CD4-positive, alpha-beta T cell treated with Interleukin-4 for 1 hour (primary cell): ENCODE measurements at places on chromosomes 16 and 17.
A peak's percentile ranks its signal among the peaks of the same experiment; 100 is the strongest.

DNA sequence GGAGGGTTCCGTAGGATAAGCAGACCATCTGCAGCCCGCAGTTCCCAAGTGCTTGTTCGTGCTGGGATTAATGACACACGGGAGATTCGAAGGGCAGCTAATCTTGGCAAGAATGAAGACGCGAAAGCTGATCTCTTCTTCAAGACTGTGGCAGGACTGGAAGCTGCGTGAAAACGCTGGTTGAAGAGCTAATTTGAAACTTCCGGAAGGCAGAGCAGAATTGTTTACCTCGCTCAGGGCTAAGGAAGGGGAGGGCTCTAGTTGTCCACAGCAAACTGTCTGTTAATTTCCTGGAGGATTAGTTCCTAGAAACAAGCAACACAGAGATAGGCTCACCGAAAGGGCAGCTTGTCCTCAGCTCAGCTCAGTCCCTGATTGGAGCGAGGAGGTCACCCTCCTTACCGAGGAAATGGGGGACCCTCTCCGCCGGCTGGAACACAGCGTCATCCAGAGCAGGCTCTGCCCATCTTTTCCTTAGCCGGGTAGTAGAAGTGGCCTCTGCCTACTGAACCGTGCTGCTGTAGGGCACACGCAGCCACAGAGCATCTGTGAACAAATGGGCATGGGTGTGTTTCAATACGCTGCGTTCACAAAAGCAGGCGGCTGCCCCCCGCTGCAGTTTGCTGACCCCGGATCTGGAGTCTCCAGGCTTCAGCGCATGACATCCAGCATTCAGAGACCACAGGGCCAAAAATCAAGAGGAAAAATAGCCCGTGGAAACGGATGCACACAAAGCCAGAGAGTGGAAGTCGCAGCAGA lies 16.7 kb upstream of the BAIAP2 start:
- DNase-seq = peak; percentile 55

DNA sequence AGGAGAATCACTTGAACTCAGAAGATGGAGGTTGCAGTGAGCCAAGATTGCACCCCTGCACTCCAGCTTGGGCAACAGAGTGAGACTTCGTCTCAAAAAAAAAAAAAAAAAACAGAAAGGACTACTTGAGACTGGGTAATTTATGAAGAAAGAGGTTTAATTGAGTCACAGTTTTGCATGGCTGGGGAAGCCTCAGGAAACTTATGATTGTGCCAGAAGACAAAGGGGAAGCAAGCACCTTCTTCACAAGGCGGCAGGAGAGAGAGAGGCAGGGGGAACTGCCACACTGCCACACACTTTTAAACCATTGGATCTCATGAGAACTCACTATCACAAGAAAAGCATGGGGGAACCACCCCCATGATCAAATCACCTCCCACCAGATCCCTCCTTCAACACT lies 9.0 kb upstream of the MILR1 start:
- DNase-seq = no peak

DNA sequence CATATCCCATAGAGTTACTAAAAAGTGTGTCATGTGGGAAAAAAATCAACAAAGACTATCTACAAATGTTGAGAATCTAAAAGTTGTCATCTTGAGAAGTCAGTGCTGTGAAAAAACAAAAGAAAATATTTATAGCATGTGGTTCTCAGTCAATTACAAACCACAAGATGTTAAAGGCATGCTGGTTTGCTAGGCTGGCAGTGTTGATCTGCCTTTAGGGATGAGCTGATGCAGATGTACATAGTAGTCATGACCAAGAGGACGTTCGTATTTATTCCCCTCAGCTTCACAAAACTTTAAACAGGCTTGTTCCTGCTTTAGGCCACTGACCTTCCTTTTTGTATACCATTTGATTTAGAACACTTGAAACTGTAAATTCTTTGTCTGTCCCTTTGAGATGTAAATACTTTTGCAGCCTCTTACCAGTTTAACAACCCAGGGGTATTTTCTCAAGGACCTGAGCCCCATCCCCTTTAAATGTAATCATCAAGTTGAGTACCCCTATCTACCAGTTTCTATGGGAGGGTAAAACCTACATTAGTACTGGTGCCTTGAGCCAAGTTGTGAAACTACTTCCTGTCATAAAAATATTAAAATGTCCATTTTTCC lies 446.6 kb downstream of the KCNJ18 start:
- no peak for DNase-seq

- no peak for DNase-seq
These were observed 4.0 kb downstream of the CD300H start for GRCh38 chr17:74563358-74563757.

- no peak for DNase-seq
These were observed 107.9 kb downstream of the SNX29 start for GRCh38 chr16:12084436-12084835.

DNA sequence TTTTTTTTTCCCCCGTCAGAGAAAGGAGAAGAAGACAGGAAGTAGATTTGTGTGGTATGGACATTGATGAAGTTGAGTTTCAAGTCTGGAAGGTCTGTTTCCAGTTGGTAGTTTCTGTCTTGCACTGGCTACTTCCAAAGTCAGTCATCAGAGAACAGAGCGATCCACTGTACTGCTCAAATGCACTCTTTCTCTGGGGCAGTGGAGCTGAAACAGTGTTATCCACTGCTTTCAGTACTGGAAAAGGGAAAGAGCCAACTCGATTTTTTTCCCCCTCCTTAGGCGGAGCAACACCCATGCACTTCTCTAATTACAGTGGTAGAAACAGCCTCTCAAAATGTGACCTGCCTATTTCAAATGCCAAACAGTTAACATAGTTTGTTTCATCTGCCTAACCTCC lies 7.4 kb downstream of the PRKCA start:
- DNase-seq = no peak

- DNase-seq = no peak
These were observed 452.7 kb downstream of the TMEM114 start for GRCh38 chr16:8137606-8138005.

GRCh38 chr16:27498031-27498825 lies 51.5 kb downstream of the GTF3C1 start:
- no peak for DNase-seq

DNA sequence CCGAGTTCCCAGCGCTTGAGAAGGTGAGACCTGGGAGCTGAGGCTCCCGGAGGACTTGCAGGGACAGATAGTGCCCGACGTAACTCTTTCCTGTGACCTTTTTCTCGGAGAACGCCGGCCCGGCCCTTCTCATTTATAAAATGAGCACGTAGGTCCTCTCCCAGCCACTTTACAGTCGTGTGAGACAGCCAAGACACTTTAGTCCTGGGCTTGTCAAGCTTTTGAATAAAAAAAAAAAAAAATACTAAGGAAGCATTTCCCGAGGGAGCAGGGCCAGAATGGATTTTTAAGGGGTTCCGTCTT lies 241 bp downstream of the DRC3 start:
- no peak for DNase-seq

- DNase-seq = no peak
These were observed 167.1 kb downstream of the BANP start for GRCh38 chr16:88118376-88118775.

DNA sequence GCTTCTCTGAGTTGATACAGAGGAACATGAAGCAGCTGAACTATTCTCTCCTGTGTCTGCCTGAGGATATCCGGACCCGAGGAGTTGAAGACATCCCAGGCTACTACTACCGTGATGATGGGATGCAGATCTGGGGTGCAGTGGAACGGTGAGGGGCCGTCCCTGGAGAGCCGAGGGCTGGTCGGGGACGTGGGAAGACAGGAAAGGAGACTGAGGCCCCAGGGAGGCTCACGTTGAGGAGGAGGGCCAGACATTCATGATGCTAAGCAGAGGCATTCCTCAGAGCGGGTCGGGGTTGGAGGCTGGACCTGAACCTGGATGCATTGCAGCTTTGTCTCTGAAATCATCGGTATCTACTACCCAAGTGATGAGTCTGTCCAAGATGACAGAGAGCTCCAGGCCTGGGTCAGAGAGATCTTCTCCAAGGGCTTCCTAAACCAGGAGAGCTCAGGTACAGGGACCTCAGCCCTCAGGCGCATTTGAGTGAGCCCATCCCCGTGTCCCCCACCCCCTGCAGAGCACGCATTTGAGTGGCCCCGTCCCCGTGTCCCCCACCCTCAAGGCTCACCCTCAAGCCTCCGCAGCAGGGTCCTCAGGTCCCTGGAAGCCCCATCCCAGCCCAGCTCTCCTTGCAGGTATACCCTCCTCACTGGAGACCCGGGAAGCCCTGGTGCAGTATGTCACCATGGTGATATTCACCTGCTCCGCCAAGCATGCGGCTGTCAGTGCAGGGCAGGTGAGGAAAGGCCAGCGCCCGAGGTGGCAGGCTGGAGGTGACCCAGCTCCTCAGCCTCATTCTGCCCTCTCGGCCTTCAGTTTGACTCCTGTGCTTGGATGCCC lies 8.3 kb downstream of the ALOX15B start:
- DNase-seq = no peak

DNA sequence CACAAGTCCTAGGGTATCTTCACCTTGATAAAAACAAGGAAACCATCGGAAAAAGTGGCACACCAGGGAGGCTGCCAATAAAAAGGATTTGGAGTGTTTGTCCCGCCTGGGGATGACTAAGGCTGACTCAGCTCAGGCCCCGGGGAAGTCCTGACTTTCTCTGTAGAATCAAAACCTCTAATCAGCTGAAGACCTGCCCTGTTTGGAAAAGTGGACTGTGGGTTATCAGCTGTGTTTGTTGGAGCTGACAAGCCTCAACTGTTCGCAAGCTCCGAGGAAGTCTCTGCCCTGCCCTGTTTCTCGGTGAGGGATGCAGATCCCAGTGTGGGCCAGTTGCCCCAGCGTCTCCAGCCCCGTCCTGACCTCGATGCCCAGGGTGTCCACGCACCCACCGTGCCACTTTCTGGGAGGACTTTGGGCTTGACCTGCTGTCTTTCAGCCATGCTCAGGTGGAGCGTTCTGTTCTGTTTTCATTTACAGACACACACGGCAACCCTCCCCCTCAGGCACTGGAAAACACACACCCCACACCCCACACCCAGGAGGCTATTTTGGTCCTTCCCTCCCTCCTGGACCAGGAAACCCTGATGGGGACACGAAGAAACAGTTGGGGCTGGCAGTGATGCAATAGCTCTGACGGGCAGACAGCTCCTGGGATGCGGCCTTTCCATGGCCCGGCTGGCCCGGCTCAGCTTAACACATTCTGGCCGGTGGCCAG lies 27.6 kb upstream of the PITPNA start:
- peak; percentile 72 for DNase-seq

DNA sequence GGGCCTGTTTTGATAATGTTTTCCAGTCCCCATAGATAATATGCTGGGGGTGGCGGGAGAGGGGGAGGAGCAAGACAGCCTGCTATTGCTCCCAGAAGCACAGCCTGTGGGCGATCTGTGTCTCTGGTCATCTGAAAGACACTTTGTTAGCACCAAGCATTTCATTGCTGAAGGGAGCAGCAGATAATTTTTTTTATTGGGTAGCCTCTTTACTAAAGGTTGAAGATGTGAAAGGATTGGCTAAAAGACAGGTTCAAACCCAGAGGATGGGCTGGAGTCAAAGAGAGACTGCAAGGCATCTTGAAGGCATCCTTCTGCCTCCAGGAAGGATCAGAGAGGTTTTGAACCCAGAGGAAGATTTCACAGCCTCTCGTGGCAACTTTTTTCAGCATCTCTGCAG lies 60.6 kb downstream of the C17orf67 start:
- no peak for DNase-seq

DNA sequence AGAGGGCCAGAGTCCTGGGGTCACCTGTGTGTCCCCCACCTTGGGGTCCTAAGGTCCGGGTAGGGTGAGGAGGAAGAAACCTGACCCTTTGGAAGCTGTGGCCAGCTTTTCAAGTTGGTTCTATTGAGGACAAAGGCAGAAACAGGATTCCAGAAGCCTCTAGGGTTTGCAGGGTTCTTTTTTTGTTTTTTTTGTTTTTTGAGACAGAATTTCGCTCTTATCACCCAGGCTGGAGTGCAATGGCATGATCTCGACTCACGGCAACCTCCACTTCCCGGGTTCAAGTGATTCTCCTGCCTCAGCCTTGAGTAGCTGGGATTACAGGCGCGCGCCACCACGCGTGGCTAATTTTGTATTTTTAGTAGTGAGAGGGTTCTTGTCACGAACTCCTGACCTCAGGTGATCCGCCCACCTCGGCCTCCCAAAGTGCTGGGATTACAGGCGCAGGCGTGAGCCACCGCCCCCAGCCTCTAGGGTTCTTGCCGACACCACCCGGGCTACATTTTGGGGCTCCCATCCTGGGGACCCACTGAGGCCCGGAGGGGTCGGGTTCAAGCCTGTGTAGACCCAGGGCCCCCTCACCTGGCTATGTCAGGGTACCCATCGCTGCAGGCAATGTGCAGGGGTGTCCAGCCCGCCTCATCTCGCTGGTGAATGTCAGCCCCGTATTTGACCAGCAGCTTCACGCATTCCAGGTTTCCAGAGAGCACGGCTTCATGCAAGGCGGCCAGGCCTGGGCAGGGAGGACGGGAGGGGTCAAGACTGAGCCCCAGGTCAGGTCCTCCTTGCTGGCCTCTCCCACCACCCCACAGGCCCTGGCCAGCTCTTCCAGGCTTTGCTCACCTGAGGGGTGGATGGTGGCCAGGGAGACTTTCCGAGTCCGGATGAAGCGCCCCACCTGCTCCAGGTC lies 674 bp downstream of the PPP1R27 start:
- no peak for DNase-seq

- DNase-seq = no peak
These were observed 737 bp downstream of the CANT1 start for GRCh38 chr17:79008666-79009387.

GRCh38 chr16:396605-397004 lies 394 bp upstream of the NME4 start:
- no peak for DNase-seq

DNA sequence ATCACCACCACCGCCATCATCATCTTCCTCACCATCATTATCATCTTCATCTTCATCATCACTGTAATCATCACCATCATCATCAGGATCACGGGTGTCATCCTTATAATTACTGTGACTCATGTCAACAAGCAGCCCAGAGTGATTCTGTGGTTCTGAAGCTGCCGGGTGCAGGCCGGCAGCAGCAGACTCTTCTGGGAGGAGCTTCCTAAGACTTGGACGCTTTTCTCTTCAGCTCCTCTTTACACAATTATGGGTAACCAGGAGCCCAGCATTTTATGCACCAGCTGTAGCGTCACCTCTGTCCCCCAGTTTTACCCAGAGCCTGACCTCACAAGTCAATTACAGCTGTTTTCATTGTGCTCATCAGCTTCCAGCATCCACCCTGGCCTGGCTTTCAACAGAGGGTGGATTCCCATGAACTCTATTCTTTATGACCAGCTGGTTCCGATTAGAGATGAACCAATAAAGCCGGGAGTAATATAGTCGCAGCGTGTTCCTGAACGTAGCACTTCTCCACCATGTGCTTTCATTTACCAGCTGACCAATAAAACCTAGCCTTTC lies 275.8 kb downstream of the FOXL1 start:
- DNase-seq = no peak

GRCh38 chr17:19295473-19296135 lies 58.4 kb downstream of the EPN2 start:
- no peak for DNase-seq

GRCh38 chr17:17641621-17642409 lies 39.4 kb upstream of the RAI1 start:
- DNase-seq = peak; percentile 79

- DNase-seq = no peak
These were observed 601 bp upstream of the PRSS33 start for GRCh38 chr16:2787961-2788360.

- DNase-seq = no peak
These were observed 1.4 kb upstream of the SUPT4H1 start for GRCh38 chr17:58353389-58353825.
